GOT3 (cell line): ENCODE measurements at places on chromosomes 16 and 17.
A peak's percentile ranks its signal among the peaks of the same experiment; 100 is the strongest.

DNA sequence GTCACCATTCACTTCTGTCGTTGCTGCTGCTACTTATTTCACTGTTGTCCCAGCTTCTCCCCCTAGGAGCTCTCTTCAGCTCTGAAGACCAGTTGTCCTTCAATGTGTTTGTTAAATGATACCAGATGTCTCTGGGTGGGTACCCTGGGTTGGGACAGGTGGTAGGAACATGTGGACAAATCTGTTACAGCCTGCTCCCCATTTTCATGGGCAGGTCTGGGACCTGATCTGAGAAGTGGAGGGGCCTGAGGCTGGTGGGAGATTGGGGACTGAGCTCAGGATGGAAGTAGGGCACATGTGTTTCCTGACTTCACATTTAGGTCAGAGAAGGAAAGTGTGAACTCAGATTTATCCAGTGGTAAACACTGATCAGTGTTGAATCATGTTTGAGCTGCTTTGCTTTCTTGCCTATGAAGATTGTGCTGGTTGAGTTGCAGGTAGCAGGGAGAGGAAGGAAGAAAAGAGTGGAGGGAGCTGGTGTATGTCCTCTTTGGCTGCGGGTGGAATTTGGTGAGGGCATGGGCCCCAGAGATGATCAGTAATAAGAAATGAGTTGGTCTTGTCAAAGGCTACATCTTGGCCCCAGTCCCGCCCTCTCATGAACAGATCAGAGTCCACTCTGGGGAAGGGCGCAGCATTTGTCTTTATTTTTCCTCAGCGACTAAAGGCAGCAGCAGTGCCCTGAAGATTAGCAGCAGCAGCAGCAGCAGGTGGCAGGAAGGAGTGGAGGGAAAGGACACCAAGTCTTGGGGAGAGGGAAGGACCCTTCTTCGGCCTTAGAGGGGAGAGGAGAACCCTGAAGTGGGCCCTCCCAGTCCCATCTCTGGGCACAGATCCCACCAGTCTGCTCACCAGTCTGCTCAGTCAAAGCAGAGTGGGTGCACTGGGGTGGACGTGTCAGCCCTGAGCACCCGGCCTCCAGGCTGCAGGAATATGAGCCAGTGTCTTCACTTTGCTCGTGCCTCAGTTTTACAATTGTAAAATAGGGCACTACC, 6.1 kb upstream of the EFTUD2 start:
- DNase-seq: no peak

DNA sequence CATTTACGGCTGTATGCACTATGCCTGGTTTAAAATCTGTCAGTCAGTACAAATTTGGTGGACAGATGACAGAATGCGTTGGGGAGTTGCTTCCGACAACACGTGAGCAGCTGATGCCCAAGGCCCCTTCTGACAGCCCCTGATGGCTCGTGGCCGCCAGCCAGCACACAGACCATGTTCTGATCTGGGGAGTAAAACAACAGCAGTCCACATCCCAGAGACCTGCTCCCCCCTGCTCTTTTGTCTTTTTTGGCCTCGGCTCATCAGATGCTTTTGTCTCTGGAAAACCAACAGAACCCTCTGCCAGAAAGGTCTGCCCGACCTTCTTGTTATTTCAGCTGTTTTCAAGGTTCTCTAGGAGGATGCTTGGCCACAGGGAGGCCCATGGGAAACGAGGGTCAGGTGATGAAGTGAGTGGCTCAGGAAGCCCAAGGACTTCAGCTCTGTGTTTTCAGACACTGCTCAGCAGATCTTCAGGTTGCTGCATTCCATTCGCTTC, 10.8 kb downstream of the ARSG start:
- DNase-seq: no peak

DNA sequence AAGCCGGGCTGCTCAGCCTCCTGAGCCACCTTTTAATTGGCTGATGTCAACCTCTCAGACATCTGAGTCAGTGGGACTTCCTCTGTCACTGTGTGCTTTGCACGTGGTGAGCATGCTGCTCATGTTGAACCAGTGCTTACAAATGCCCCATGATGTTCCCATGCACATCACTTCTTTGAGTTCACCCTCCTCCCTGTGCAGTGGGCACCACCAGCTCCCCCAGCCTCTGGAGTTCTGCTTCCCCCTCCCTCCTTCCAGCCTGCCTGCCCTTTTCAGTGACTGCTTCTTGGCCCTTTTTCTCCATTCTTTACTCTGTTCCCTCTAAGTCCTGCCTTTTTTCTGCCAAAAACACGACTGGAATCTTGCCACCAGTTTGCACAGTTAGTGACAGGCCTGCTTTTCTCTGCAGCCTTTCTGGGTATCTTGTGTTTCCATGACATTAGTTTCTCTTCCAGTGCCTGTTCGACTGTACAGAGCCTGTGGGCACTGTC, 41.6 kb downstream of the USP10 start:
- no peak for DNase-seq

GRCh38 chr17:6177941-6178694, 107.9 kb downstream of the WSCD1 start:
- no peak for DNase-seq

DNA sequence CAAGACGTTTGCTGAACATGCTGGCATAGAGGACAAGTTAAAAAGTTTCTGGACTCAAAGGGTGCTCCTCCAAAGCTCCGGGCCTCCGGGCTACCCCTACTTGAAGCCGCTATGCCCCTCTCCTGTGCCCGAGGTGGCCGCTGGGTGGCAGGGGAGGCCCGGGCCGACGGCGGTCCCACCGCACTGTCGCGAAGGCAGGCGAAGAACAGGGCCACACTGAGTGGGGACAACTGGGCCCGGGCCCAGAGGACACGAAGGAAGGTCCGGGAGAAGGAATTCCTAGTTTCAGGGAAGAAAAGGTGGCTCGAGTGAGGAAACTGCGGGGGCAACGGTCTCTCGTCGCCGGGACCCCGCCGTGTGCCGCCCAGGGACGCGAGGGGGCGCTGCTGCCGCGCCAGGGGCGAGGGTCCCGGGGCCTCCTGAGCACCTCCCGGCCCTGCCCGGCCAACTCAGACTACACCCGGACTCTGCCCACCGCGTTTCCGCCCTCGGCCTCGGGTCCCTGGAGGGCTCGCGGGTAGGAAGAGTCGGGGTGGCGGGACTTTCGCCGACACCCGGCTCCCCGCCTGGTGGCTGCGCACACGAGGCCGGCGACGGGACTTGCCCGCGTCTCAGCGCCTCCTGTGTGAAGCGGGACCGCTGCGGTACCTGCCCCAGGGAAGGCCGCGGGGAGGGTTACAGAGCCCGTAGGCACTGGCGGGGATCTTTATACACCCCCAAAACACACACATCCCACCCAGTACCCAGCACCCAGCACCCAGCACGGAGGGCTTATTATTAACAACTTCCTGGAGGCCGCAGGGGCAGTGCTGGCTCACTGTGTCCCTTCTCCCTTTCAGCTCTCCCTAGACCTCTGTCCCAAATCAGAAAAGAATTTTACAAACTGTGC, 772 bp upstream of the CHCT1 start:
- DNase-seq: no peak

DNA sequence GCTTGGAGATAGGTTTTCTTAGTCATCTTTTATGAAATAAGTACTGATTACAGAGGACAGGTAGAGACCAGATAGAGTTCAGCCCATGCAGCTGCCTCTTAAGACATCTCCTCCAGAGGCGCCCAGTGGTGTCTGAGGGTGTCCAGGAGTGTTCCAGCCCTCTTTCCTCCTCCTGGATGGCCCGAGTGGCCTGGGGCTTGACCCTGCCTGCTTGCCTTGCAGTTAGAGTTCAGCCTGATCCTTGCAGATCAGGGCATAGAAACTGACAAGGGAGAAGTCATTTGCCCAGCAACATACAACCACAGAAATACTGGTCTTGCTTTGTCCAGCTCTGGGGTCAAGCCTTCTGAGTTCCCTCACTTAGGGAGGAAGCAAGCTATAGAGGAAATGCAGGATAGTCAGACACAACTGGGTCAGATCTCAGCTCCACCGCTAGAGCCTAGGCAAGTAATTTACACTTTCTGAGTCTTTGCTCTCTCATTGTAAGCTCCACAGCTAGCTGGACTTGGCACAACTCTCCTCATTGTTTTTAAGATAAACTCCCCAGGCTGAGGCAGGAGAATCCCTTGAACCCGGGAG, 3.6 kb upstream of the CCL1 start:
- DNase-seq: no peak

DNA sequence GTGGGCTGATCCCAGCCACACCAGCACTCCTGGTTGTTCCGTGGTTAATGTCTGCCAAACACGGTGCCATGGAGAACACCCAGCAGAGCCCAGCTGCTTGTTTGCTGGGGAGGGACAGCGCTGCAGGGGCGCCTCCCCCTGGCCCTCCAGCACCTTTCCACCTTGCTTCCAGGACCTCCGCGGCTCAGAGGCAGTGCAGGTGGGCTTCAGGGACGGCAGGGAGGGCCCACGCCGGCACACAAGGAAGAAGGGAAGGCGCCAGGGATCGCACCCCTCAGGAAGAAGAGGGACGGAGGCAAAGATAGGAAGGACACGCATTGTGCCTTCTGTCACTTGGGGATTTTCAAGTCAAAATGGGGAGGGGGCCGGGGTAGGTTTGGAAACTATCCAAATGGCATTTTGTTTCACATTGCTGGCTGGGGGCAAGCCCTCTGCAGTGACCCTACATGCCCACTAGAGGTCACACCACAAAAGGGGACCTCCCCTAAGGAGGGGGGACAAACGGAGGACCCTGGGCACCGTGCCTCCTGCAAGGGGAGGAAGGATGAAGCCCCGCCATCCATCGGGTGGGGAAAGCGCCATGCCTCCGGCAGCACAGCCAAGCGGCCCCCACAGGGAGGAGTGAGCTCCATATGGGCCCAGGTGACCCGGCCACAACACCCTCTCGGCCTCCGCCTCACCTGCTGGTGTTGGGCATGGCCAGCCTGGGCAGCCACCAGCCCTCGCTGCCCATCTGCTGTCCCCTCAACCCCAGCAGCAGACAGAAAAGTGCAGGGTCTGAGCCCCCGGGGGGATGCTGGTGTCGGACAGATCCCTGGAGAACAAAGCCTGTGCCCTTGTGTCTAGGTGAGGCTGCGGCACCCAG, 7.5 kb upstream of the C16orf95 start:
- no peak for DNase-seq

DNA sequence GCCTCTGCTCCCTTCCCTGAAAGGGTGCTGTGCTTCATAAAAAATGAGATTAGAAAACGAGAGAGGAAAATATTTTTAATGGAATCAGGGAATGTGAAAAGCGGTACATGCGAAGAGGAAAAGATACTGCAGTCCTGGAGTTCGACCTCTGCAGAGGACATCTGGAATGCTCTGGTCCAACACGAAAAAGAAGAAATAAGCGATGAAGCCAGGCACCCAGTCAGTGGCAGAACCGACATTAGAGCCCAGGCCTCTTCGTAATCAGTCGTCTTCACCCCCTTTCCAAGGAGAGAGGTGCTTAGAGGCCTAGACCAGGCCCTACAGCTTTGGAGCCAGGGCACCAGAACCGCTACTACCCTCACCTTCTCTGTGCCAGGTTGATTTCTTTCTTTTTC, 459 bp upstream of the MARCHF10 start:
- DNase-seq: no peak

- no peak for DNase-seq
Measured at GRCh38 chr16:19696328-19696727, 21.7 kb downstream of the KNOP1 start.

GRCh38 chr16:9039210-9039609, 52.2 kb upstream of the HAPSTR1 start:
- DNase-seq: no peak

GRCh38 chr17:60106340-60107059, 27.8 kb upstream of the HEATR6 start:
- no peak for DNase-seq

GRCh38 chr16:88907768-88908167, 41.3 kb upstream of the PABPN1L start:
- no peak for DNase-seq

GRCh38 chr17:78988152-78988551, 8.4 kb upstream of the LGALS3BP start:
- DNase-seq: no peak

- no peak for DNase-seq
Measured at GRCh38 chr17:18258356-18259038, at the start of gene FLII. Gene FLII (minus strand): TSS chr17:18258738. CDS start chr17:18258690, 48 bp downstream.

DNA sequence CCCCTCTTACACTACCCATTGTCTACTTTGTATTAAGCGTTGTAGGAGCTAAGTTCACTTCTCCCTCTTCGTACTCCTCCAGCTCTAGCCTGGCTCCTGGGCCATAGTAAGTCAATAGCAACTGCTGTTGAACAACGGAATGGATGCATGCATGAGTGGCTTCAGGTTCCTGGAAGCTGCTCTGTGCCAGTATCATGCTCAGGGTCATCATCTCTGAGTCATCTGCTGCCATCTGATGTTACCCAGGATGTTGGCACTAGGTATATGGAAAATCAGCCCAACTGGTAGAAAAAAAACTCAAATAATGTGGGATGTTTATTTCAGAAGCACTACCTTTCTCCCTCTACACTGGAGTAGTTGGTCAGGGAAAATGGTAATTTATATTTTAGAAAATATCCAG, 536.8 kb downstream of the NPIPA7 start:
- no peak for DNase-seq

- no peak for DNase-seq
Measured at GRCh38 chr16:85393674-85394451, 219.3 kb upstream of the GSE1 start.

GRCh38 chr16:2987833-2988232, 7.6 kb upstream of the PKMYT1 start:
- no peak for DNase-seq

- peak; percentile 53 for DNase-seq
Measured at GRCh38 chr17:28725660-28726225, 290 bp downstream of the TLCD1 start.

- no peak for DNase-seq
Measured at GRCh38 chr16:66212428-66212827, 154.1 kb upstream of the CDH5 start.

DNA sequence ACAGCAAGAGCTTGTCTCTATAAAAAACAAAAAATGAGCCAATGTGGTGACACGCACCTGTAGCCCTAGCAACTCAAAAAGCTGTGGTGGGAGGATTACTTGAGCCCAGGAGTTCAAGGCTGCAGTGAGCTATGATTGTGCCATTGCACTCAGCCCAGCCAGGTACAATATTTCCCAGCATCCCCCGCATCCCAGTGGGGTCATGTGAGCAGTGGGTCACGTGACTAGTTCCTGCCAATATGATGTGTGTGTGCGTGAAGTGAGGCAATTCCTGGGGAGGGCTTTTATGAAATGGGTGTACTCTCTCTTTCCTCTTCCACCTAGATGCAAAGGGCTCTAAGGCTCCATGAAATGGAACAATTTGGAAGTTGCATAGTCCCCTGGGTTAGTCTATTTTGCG, 81.3 kb downstream of the GSG1L start:
- no peak for DNase-seq

GRCh38 chr17:30956764-30957374, 14.0 kb upstream of the RNF135 start:
- DNase-seq: no peak

DNA sequence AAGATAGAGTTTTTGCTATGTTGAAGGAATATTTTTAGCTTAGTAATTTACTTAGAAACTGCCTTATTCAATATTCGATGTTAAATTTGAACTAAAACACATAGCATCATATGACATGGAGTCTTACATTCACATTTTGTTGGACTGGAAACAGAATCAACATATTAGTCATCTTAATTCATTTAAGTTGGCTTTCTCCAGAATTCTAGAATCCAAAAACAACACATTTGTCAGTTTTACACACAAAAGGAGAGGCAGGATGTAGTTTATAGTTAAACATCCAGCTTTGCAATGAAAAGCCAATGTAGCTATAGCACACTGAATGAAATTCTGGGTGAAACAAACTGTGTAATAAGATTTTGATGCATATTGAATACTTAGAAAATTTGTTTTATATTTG, 43.3 kb downstream of the WWOX start:
- DNase-seq: no peak

GRCh38 chr17:74770498-74771318, 5.4 kb downstream of the NAT9 start:
- no peak for DNase-seq

- DNase-seq: no peak
Measured at GRCh38 chr16:89491974-89492687, 1.8 kb upstream of the ANKRD11 start.
